ENCODE measurements at places on chromosomes 2 and 18.

DNA sequence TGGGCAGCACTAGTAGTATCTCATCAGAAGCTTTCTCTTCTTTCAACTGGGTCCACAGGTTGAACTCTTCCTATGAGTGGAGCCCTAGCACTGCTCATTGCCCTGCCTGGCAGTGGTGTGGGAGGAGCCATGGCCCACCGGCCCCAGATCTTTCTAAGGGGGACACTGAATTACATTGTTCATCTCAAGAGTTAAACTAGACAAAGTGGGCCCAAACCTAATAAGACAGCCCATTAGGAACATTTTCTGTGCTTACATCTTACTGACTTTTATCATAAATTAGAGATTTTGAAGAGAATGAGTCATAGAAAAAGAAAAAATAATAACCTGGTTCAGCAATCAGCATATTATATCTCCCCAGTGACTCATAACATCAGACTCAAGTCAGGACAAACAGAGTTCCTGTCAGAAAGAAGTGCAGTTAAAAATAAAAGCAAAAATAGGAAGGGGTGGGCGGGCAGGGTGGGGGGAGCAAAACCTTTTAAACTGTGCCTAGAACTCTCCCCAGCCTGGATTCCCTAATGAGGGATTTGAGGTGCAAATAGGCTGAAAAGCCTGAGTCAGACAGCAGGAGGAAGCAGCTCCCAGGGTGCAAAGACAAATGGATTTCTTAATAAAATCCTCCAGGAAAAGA lies 161.6 kb upstream of the TRIB2 start:
- DNase-seq = no peak

- no peak for DNase-seq
Observed at GRCh38 chr2:199458806-199459285, 1.1 kb upstream of the SATB2 start.

GRCh38 chr2:3430740-3431490 lies 51.4 kb downstream of the TRAPPC12 start:
- no peak for DNase-seq

DNA sequence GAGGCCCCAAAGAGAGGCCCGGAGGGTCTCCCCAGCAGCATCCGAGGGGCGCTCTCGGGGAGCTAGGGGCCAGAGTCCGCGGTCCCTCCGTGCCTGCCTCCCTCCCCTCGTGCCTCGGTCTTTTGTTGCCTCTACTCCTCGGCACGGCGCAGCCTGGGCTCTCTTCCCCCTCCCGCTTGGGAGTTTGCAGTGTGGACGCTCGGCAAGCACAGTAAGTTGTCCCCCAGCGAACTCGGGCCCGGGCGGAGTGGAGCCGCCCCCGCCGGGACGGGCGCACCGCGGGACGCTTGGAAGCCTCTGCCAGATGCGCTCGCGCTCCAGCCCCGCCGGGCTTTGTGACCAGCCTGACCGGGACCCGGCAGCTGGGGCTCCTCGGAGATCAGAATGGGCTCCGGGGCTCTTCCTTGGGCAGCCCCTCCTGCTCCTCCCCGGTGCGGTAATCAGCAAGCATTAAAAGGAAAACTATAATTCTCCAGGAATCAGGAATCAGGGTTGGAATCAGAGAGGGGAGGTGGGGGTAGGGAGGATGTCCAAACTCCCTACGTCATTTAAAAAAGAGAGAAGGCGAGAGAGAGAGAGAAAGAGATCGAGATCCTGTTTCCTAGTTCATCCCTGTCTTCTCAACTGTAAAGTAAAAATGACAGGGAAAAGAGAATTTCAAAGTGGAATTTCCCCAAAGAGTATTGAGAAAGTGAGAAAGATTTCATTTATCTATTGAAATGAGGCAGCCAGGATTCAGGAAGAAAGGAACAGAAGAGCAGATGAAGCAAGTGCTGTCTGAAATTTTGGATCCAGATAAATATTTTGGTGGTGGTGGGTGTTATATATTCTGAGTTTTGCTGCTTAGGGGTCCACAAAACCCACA lies 786 bp upstream of the TMEM200C start:
- no peak for DNase-seq

DNA sequence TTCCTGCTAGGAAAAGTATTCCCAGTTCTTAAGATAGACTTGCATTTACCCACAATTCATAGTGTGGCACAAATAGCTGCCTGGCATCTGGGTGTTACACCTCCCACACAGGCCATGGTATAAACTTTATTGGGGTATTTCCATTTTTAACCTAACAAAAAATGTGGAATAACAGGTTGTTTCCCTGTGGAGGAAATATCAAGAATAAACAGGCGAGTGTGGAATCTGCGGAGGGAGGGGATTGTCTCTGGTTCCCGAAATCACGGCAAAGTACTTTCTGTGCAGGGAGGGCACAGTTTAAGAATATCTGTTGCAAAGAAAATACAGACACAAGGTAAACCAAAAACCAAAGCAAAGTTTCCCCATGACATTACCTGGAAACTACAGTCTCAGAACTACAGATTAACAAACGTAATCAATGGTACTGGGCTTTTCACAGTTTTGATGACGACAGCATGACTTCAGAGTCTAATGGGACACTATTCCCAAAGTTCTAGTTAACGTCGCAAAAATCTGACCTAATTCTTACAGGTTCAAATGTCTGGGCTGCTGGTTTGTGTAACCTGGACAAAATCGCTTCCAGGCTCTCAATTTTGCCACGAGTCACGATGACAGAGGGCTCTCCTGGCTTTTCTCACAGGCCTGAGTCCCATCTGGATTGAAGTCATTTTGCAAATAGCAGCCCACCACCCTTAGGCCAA lies 1.4 kb downstream of the STARD7 start:
- DNase-seq = no peak

DNA sequence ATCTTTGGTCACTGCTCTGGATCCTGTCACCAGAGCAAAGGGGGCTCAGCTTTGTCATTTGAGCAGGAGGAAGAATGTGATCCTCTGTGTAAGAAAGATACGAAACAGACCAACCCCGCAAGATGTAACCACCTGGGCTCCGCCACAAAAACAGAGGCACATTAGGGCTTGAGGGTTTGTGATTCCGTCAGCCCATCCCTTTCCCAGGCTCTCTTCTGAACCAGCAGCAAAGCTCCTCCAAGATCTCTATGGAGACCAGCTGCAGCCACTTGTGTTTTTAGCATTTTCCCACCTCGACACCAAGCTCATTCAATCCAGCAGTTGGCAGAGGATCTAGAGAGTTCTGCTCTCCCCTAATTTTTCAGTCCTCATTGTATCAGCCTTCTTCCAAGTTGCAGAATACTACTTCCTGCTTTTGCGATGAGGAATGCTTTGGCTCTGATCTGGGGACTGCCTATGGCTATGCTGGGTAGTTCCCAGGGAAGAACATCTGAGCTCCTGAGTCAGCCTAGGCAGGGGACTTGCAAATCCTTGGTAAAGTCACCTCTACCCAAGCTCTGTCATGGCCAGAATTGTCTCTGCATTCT lies 139.6 kb upstream of the RAB12 start:
- no peak for DNase-seq

GRCh38 chr18:23036660-23037201 lies 98.6 kb upstream of the CABLES1 start:
- no peak for DNase-seq

- no peak for DNase-seq
Observed at GRCh38 chr18:21386523-21387240, 144.7 kb downstream of the GREB1L start.

DNA sequence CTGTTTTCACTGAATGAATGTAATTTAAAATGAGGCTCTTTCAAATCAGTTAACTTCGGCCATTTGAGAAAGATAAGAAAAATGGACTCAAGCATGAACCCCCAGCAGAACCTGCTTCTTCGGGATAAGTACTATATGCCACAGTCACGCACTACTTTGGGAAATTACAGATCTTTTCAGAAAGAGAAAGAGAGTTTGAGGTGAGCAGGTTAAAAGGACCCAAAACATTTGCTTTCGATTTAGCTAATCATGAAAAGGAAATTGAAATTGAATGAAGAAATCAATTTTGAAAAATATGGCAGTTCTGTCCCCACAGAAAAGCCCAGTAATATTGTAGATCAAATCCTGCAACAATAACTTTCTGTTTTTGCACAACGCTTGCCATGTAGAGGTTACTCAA lies 156.9 kb downstream of the GRB14 start:
- DNase-seq = no peak

DNA sequence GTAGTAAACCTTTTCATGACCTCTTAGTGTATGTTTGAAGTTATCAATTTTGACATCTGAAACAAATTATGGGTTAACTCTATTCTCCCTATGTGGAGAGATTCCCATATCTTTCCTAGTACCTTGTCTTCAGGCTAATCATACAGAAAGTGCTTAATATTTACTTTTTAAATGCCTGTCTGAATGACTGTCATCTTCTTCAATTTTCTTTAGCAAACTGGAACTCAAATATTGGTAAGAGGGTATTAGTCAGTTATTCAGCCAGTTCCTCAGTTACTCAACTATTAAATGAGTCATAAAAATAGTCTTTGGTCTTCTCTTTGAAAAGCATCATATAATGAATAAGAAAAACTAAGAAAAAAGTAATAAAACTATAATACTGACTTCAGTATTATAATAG lies 1038.0 kb upstream of the PIK3C3 start:
- no peak for DNase-seq

- no peak for DNase-seq
Observed at GRCh38 chr2:60380411-60380810, 173.0 kb downstream of the BCL11A start.

DNA sequence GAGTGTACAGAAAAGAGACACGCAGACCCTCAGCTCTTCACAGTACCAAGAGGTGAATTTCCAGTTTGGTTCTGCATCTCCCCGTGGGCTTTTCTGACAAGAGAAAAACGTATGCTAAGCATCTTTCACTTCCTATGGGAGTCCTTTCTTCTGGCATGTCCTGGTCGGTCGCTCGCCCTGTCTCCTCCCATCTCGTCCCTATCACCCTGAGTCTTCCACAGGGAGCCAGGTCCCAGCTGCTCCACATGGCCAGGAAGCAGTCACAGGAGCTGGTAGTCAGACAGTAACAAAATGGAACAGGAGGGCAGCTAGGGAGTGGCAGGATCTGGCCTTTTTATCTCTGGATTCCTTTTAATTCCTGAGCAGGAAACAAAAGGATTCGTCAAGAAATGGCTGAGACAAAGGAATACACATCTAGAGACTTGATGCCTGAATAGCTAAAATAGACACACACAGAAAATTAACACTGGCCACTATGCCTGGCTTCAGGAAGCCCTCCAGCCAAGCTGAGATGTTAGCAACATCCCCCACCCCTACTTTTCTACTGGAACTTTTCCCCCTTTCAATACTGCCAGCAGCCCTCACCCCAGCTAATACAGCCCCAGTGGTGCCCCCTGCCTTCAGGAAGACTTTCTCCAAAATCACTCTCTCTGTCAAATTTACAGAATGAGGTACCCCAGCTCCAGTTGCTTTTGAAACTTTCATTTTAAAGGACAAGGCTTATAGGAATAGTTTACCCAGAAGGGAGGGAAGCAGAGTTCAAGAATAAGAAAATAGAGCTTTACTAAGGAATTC lies 136.1 kb downstream of the DNER start:
- DNase-seq = no peak

- DNase-seq = no peak
Observed at GRCh38 chr18:9647496-9648323, 33.4 kb upstream of the PPP4R1 start.

- DNase-seq = no peak
Observed at GRCh38 chr2:143955401-143956065, 564.4 kb downstream of the ZEB2 start.

DNA sequence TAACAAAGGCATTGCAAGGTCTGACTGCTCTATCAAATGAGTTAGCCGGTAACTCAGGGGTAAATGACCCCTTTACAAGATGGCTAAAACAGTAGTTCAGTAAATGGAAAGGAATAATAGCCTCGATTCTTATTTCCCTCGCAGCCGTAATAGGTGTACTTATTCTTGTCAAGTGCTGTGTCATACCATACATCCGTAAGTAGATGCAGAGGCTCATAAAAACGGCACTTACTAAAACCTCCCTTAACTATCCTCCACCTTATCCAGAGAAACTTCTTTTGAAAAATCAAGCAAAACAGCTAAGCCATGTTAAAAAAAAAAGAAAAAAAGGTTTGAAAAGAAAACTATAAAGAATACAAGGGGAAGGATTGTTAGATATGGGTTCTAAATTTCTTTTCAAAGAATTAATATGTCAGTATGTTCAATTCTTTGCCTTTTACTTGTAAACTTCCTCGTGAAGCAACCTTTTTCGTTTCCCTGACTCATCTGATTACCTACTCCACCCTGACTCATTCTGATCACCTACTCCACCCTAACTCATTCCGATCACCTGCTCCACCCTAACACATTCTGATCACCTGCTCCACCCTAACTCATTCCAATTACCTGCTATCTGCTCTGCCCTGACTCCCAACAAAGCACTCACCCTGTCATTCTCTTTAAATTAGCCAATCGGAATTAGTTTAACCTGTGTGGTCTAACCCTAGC lies 127.5 kb downstream of the SPAG16 start:
- no peak for DNase-seq

GRCh38 chr2:227942021-227942420 lies 70.6 kb downstream of the DAW1 start:
- no peak for DNase-seq

DNA sequence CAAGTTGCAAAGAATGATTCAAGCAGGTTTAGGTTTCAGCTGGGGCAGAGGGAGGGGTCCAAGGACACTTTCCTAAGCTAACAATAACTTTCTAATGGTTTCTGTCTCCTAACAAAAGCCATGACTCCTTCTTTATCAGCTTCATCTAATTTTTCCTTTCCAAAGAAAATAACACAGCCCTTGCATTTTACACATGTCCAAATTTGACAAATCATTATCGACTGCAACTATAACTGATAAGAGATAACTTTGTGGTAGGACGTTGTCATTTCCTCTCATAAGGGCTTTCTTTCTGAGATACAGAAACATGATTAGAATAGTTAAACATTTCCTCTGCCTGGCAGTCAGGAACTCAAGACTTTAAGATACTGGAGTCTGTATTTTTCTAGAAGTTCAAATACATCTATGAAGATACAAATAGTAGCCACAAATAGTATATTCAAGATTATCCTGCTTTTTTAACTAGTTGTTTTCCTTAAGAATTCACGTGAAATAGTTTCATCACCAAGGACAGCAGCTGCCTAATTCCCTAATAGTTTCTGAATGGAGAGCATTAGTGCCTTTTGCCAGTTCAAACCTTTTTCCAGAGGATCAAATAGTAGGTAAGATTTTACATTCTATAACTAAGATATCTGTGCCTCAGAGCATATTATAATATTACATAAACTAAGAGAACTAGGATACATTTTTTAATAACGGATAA lies 263.2 kb downstream of the EXOC6B start:
- no peak for DNase-seq

All from esophagus squamous epithelium (tissue), 5 donors.